ENCODE measurements at places on chromosomes 6 and 20.

- no peak for DNase-seq
Observed at GRCh38 chr6:160429620-160429895, 81.4 kb downstream of the SLC22A3 start.

GRCh38 chr6:52293067-52293466, 8.5 kb upstream of the MCM3 start:
- DNase-seq: no peak

GRCh38 chr6:24686946-24687345, 20.1 kb downstream of the ACOT13 start:
- DNase-seq: no peak

DNA sequence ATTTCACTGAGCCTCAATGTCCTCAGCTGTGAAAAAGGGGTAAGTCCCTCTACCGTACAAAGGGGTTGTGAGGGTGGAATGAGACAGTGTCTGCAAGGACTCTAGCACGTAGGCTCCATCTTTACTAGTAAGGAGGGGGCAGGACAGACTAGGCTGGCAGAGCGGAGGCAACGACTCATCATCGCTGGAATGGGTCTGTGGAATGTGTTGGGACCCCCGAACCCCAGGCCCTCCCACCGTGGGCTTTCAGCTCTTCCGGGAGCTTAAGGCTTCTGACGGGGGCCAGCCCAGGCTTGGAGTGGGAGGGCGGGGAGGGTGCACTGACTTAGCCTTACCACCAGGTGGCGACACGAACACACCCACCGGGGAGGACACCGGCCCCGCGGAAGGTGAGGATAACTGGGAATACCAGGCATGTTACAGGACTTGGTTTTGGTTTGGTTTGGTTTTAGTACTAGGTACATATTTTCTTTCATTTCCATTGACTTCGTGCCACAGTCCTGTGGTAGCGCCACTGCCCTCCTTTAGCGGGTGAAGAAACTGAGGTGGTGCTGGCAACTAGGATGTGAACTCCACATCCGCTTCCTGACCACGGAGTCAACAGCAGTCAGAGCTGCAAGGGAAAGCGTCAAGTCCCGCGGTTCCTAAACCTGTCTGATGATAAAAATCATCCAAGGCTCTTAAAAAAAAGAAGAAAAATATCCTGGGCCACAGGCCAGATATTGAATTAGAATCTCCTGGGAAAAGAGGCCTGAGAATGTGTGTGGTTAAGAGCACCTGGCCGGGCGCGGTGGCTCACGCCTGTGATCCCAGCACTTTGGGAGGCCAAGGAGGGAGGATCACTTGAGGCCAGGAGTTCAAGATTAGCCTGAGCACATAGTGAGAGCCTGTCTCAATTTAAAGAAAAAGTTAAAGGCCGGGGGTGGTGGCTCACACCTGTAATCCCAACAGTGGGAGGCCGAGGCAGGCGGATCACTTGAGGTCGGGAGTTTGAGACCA, 10.3 kb upstream of the TULP1 start:
- DNase-seq: peak; percentile 49

DNA sequence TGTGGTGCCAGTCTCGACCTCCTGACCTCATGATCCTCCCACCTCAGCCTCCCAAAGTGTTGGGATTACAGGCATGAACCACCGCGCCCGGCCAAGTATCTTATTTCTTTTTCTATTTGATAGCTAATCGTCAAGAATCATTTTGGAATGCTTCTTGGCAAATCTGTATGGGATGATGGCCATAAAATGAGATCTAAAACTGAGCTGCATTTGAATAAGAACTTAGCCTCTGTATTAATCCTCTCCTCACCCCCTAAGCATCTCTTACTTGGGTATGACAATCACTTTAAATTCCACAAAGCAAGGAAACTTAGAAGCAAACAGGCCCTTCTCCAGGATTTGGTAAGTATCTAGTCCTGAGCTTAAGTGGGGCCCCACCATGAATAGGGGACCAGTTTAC, 108.9 kb upstream of the BTBD3 start:
- no peak for DNase-seq

DNA sequence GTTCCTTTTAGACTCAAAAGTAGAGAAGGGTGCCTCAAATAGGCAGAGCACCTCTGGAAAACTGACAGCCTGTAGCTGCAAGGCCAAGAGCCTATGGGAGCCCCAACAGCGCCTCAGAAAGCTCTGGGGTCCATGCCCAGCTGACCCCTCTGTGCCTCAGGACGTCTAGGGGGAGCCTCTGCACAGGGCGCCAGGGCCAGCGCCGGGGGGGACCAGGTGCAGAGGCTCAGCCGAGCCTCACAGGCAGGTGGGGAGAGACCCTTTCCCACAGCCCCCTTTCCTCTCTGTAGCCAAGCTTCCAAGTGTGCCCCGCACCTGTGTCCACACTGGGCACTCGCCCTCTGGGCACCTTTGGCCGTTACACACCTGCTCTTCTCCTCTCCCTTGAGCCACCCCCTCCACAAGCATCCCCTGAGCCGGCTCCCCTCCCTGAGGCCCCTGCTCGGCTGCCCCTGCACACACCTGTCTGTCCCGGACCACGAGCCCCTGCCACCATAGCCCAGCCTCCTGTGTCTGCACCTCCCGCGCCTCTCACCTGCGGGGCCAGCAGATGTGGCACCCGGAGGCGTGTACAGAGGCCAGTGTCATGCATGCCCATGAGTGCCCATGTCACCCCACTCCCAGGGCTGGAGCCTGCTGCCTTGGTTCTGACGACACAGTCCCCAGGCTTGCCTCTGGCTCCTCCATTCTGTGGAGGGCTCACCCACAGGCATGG, 53.2 kb downstream of the GINS1 start:
- no peak for DNase-seq

DNA sequence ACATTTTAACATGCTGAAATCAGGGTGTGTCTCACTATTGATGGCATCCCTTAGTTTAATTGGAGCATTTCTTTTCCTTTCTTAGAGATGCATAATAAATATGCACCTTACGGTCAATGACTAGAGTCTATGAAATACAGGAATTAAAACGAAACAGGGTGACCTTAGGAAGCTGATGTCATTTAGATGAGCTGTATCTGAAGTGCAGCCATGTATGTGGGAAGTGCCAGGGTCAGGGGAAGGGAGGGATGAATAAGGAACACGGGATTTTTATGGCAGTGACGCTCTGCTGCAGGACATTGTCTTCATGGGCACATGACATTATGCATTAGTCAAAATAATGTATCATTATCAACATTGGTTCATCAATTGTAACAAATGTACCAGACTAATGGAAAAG, 84.0 kb downstream of the AGPAT4 start:
- DNase-seq: no peak
